ENCODE measurements at places on chromosomes 11 and 22. TPM values are rescaled to one million over a fixed set of nuclear protein-coding genes. Genes with fewer than 3 reads are reported as not detected.

The LARGE1 gene
- 1.6 TPM for polyA plus RNA-seq

The INPP5J gene
- polyA plus RNA-seq, result 0.15 TPM

The KCTD21 gene
- polyA plus RNA-seq, result 5.7 TPM

The APOC3 gene
- polyA plus RNA-seq, result not detected

The FGF4 gene
- not detected for polyA plus RNA-seq

The PDE3B gene
- not detected for polyA plus RNA-seq

The CCDC188 gene
- polyA plus RNA-seq, result 1.2 TPM

The PNPLA3 gene
- polyA plus RNA-seq, result 1.4 TPM

The SEPTIN5 gene
- 17.0 TPM for polyA plus RNA-seq

The ACCSL gene
- polyA plus RNA-seq, result not detected

The MPZL2 gene
- polyA plus RNA-seq, result not detected
